IMR-90 (cell line): ENCODE measurements at places on chromosomes 6 and 20.

DNA sequence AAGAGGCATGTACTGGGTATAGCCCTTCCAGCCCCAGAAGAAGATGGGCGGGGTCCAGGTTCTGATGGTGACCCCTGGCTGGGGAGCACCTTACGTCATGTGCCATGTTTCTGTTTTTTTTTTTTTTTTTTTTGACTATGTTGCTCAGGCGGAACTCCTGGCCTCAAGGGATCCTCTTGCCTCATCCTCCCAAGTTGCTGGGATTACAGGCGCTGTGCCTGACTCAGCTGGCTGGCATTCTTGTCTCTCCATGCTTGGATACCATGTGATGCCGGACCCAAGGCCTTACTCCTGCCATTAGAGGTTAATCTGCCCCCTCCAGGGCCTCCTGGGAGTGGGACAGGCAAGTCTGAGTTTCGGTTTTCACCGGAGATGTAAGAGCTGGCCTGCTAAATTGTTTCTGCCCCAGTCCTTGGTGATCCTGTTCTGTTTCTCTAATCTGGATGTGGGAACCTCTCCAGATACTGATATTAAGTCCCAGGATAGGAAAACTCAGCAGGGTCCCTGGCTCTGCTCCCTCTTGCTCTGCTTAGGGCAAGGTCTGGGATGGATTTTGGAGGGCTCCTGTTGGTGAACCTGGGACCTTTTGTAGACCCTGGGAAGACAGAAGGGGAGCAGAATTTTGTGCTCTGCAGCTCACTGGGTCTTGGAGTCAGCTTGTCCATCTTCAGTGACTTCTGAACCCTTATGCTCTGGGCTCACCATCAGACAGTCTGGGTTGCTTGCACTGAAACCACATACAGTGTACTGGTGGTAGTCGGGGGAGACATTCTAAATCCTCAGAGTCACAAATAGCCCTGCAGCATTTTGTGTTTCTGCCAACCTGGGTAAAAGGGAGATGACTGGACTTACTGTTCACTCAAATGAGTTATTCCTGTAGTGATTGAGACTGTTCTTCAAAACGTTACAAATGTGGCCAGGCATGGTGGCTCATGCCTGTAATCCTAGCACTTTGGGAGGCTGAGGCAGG is 45.1 kb downstream of the PTK7 start:
- DNase-seq, result peak; percentile 98

GRCh38 chr6:81999826-82000225 is 247.3 kb upstream of the TENT5A start:
- no peak for DNase-seq

DNA sequence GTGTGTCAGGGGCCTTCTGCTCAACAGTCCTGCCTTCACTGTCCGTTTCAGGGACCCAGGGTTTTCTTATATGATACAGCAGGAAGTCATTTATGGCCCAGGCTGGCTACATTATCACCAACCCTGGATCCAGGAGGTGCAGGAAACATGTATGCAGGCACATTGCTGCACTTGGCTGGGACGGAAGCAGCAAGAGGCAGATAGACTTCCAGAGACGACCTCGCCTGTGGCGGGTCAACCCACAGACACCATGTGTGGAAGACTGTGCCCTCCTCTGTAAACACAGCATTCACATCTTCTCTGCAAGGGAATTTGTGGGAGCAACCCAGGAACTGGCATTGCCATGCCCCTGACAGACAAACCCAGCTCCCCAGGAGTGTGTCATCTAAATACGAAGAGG is 43.7 kb downstream of the TBC1D7 start:
- DNase-seq, result no peak

GRCh38 chr6:158388727-158389126 is 76.5 kb downstream of the TULP4 start:
- DNase-seq, result no peak

- DNase-seq, result no peak
Observed at GRCh38 chr6:53029257-53029656, 34.2 kb upstream of the GSTA4 start.

DNA sequence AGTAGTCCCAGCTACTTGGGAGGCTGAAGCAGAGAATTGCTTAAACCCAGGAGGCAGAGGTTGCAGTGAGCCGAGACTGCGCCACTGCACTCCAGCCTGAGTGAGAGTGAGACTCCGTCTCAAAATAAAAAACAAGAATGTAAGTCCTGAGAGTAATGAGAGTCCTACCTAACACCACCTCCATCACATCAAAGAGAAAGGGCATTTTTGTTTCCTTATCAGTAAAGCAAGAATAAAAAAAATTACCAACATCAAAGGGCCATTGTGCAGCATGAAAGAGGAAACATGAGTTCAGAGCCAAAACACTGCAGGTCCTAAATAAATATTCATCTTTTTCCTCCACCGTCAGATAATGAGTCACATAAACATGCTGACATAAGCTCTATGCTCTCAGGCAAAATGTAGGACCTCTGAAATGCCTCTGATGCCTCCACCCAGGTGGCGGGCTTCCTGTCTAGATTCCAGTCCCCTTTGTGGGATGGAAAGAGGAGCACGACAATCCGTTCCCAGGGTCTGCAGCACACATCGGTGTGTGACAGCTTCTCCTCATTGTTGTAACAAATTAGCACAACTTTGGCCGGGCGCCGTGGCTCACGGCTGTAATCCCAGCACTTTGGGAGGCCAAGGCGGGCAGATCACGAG is 7.2 kb downstream of the ATP9A start:
- DNase-seq, result peak; percentile 96
